ENCODE measurements at places on chromosomes 16 and 17.

GRCh38 chr16:84462296-84463210 lies 41.9 kb downstream of the MEAK7 start:
- no peak for DNase-seq

GRCh38 chr17:35018814-35019213 lies 38.5 kb downstream of the LIG3 start:
- no peak for DNase-seq

GRCh38 chr16:10812312-10813098 lies 6.1 kb downstream of the TVP23A start:
- no peak for DNase-seq

GRCh38 chr16:57519796-57520360 lies 16.5 kb downstream of the CCDC102A start:
- peak; percentile 84 for DNase-seq

DNA sequence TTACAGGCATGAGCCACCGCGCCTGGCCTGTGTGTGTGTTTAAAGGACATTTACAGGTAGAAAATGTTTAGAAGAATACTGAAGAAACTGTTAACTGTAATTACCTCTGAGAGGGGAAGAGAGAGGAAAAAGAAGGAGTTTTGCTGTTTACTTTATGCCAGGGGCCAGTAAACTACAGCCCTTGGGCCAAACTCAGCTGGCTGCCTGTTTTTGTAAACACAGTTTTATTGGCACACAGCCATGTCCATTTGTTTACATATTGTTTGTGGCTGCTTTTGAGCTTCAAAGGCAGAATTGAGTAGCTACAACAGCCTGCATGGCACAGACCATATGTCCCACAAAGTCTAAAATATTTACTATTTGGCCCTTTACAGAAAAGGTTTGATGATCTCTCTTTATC lies 76.4 kb downstream of the GPR139 start:
- DNase-seq: no peak

GRCh38 chr17:78842881-78843565 lies 2.4 kb upstream of the USP36 start:
- peak; percentile 63 for DNase-seq

GRCh38 chr16:24826096-24826690 lies 19.6 kb upstream of the SLC5A11 start:
- DNase-seq: no peak

DNA sequence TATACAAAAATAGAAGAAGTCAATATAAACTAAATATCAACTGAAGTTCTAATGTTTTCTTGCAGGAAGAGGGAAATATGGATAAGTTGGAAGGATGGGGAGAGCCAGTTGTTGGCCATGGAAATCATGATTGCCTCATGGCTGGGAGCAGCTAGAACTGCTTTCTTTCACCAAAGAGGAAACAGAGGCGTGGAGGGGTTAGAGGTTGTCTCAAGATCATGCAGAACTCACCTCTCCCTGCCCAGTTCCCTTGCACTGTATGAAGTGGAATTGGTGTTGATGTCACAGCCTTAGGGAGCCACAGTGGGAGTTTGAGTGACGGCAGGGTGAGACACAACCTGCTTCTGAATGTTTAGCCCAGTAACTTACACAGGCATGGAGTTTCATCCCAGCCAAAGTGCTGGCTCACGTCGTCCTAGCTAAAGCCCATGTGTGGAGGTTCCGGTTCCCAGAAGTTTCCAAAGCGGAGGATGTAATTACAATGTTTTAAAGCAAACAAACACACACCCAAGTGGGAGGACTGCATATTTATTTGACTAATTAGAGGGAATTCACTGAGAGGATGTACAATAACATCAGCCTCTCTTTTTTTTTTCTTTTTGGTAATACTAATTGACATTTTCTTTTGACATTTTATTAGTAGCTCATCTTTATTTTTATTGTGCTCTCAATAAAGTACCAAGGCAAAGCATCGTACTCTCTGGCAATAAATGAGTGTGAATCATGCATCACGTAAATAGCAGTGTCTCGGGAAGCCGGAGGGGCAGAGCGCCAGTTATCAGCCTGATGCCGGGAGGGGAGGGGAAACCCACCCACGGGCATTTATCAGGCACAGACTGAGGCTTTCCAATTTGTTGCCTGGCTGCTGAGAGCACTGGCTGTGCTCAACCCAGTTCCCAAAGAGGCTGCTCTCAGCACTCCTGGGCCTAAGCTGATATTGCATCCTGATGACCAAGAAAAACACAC lies 118.7 kb upstream of the CDH5 start:
- no peak for DNase-seq

DNA sequence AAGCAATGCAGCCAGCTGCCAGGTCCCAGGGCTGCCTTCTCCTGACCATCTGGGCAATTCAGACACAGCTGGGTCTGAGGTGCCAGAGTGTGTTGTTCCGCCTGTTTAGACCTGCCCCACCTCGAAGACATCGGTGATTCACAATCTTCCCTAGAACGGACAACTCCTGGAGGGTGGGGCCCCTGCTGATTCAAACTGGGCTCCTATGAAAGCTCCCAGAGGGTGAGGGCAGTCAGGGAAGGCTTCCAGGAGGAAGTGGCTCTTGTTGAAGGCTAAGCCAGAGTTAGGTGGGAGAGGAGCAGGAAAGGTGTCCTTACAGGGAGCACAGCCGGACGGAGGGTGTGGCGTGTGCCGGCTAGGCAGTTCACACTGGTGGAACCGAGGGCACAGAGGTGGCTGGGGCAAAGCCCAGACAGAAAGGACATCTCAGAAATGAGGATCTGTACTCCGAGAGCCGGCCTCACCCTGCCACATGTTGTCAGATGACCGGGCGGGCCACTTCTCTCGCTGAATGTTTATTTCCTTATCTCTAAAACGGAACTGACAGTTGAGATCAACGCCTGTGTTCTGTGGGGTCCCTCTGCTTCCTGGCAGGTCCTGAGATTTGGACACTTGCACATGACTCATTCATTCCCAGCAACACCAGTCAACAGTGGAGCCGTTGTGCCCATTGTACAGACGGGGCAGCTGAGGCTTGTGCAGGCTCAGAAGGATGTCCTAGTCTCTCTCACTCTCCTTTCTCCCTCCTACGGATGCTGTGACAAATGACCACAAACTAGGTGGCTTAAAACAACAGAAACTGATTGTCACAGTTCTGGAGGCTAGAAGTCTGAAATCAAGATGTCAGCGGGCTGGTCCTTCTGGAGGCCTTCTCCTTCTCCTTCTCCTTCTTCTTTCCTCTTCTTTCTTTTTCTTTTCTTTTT lies 26.9 kb upstream of the LITAF start:
- no peak for DNase-seq

DNA sequence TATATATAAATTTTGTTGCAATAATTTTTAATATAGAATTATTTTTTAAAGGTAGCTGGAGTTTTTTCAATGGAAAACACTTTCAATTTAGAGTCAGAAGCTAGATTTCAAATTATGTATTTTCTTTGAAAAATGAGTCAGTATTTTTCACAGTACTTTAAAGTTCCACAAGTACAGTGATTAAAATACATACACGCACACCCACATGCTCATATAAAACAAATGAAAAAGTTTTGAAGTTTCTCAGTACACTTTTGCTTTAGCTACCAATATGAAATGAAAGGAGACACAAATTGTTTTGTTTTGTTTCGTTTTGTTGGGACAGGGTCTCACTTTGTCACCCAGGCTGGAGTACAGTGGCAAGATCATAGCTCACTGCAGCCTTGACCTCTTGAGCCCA lies 98.6 kb downstream of the CYB561 start:
- no peak for DNase-seq

GRCh38 chr16:53085369-53085843 lies 30.6 kb downstream of the CHD9 start:
- no peak for DNase-seq

DNA sequence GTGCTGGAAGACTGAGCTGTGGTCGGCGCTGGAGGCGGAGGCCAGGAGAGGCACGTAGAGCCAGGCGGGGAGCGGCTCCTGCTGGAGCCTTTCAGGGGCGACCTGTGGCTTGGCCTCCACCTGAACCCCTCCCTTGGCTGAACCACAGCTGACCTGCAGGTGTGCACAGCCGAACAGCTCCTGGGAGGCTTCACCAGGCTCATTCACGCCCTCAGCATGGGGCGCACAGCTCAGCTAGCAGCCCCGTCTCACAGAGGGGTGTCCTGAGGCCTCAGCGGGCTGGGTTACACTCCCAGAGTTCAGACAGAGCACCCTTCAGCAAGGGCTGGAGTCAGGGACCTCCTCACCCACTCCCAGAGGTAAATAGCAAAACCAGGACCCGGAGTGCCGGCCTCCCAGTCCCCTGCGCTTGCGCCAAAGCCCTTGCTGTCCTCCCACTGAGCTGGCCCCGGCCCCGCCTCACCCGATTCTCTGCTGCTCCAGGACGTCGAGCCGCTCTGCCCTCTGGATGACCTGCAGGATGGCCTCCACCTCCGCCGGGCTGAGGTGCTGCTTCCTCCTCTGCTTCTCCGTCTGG lies 31.7 kb downstream of the RPH3AL start:
- peak; percentile 93 for DNase-seq

- no peak for DNase-seq
These were observed 14.3 kb downstream of the LITAF start for GRCh38 chr16:11572301-11572995.

GRCh38 chr16:23771027-23771426 lies 16.2 kb downstream of the CHP2 start:
- no peak for DNase-seq

GRCh38 chr17:44444735-44445105 lies 55.3 kb upstream of the ITGA2B start:
- no peak for DNase-seq

- no peak for DNase-seq
These were observed 73.8 kb upstream of the IRX5 start for GRCh38 chr16:54856871-54857270.

DNA sequence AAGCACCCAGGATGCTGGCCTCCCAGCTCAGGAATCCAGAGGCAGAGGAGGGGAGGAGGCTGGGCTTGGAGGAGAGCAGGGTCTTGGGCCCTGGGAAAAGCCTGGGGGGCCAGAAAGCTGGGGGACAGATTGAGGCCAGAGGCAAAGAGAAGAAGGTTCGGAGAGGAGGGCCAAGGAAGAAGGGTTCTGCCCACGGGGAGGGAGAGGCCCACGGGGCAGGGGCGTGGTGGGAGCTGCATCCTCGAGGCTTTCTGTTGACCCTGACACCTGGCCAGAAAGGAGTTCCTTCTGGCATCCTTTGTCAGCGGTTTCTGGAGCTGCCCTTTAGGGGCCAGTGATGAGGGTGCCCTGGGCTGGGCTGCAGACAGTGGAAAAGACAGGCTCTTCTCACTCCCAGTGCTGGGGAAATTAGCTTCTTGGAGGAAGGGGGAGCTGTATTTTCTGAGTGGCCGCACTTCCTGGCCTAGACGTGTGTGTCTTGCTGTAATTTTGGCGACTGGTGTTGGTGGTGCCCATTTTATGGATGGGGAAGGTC lies 308.7 kb downstream of the SEC14L1 start:
- no peak for DNase-seq

DNA sequence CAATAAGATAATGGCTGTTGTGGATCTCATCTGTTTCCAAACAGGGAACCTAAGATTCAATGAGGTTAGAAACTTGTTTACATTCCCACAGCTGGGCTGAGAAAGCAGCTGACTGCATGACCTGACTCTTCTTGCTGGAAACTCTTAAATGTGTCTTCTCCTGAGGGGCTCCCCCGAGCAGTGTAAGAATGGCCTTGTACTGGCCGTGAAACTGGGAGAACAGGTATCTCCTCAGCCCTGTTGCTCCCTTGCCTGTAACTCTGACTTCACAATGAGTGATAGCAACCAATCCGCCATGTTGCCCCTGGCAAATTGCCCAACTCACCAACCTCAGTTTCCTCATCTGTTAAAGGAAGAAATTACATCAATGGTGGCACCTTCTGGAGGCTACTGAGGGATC lies 59.1 kb upstream of the CCL2 start:
- DNase-seq: no peak

- DNase-seq: no peak
These were observed 691 bp downstream of the USB1 start for GRCh38 chr16:58001781-58002415.

- peak; percentile 74 for DNase-seq
These were observed 23.8 kb downstream of the SPHK1 start for GRCh38 chr17:76408037-76408849.

DNA sequence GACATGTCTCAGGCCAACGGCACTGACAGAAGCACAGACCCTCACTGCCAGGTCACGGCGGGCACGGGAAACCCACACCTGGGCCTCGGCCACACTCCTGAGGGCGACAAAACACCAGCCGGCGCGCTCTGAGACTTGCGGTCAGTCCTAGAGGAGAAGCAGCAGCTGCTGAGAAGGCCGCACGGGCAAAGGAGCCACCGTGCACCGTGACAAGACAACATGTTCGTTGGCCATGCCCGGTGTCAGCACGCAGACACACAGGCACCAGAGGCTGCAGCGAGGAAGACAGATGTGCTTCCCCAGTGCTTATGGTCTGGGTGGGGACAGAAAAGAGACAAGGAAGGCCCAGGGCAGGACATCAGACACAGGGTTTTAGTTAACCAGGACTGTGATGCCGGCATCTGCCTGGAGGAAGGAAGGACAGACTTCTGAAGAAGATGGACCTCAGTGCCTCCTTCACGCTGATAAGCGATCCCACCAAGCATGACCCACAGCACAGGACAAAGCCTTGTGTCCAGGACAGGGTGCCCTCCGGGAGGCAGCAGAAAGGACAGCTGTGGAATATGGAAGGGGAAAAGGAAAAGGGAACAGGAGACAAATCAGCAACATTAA lies 84.0 kb downstream of the ANKRD11 start:
- DNase-seq: no peak

DNA sequence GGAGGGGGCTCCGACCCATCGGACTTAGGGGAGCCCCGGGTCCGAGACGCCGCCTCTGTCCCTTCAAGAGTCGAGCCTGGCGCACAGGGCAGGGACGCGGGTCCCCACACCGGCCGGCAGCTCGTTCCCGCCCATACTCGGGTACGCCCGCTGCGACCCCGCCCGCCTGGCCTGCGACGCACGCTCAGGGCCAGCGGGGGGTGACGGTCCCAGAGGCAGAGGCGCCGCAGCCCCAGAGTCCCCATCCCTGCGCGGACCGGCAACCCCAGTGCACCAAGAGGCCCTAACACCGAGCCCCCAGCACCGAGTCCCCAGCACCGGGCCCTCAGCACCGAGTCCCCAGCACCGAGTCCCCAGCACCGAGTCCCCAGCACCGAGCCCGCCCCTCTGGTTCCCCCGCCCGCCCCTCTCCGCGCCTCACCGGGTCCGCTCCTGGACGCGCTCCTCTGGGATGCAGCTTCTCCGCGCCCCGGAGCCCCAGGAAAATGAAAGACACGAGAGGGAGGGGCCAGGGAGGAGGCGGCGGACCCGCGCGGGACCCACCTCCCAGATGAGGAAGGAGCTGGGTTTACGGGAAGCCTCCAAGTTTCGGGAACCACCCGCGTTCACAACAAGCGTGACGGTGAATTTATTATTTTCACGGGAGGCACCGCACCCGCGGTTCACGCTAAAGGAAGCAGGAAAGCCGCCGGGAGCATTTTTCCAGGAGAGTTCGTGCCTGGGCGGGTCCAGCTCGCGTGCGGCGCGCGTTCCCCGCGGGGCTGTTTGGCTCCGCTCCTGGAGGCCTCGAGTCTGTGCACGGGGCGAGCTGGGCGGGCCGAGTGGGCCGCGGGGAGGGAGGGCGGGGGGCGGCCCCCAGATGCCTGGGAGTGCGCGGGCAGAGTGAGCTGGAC lies at the start of gene SECTM1:
SECTM1 (minus strand) TSS at position 488 of the 893 bp plus-strand sequence. CDS start 6,526 bp downstream, outside the sequence.
- DNase-seq: no peak

- peak; percentile 33 for DNase-seq
These were observed 34.4 kb downstream of the WWP2 start for GRCh38 chr16:69796285-69797118.
